Fibroblast of skin of back (primary cell): ENCODE measurements at places on chromosomes 12 and 14.

GRCh38 chr14:77158175-77158881, 16.7 kb upstream of the ZDHHC22 start:
- peak; percentile 82 for DNase-seq

DNA sequence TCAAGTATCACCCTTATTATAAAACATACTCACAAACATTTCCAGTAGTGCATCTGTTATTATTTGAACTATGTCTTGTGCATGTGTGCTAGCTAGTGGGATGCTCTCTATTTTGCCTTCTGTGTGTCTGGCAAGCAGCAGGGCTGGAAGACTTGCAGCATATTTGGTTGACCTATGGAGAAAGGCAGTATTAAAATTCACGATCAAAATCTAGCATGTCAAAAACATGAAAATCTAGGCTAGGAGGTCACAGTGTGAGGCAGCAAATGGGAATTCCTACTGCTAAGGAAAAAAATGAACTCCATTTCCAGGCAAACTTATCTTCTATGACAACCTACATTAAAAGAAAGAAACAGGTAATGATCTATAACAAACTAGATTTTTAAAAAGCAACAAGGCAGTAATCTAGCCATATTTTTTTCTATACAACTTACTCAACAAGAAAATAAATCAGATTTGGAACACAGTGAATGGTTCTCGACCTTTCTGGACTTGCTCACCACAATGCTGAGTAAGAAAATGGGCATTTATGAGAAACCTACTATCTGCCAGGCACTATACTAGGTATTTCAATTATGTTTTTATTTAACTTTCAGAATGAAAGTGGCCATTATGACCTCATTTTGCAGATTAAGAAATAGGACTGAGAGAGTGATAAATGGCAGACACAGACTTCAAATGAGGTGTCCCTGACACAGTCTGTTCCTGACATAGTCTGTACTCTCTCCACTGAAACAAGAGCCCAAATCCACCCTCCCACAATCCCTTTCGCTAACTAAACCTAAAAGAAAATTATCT, 96.8 kb downstream of the TXNDC16 start:
- DNase-seq = peak; percentile 78

- DNase-seq = peak; percentile 4
Observed at GRCh38 chr14:38107216-38107631, 100.5 kb upstream of the SSTR1 start.

DNA sequence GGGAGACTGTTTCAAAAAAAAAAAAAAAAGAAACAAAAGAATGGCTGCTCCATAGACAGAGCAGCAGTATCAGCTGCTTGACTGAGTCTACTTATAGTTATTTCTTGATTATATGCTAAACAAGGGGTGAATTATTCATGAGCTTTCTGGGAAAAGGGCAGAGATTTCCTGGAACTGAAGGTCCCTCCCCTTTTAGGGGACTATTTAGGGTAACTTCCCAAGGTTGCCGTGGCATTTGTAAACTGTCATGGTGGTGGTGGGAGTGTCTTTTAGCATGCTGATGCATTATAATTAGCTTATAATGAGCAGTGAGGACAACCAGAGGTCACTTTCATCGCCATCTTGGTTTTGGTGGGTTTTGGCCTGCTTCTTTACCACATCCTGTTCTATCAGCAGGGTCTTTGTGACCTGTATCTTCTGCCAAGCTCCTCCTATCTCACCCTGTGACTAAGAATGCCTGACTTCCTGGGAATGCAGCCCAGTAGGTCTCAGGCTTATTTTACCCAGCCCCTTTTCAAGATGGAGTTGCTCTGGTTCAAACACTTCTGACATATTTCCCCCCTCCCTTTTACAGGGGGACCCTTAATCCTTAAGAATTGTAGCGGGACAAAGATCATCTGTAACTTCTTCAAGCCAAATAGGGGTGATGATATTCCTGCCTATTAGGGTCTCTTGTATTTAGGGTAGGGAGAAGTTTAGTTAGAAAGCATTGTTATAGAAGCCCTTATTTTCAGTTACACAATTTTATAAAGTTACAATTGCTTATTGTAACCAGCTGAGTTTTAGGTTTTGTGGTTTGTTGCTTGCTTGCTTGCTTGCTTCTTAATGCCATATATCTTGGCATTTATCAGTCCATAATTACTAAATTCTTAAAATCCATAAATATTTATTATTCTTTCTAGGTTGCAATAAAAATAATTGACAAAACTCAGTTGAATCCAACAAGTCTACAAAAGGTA, 42.5 kb downstream of the MARK3 start:
- peak; percentile 84 for DNase-seq

- no peak for DNase-seq
Observed at GRCh38 chr12:1272142-1272541, 281.1 kb downstream of the ERC1 start.

DNA sequence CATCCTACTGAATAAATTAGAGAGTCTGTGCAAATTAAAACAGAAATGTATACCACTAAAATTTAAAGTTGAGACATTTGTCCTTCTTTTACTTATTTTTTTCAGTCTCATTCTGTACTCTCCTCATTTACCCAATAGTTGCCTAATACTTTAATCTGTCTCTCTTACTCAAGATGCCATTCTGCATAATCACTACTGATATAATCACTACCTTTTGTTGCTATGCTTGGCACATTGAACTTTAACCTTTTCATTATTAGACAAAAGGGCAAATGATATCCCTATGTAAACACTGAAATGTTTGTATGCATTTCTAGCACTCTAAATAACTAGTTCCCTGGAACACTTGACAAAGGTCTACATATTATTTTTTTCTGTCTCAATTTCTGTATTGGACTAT, 1108.3 kb upstream of the FLRT2 start:
- no peak for DNase-seq

GRCh38 chr12:16148938-16149337, 128.5 kb downstream of the SLC15A5 start:
- DNase-seq = no peak

- DNase-seq = no peak
Observed at GRCh38 chr12:2151391-2151790, 98.6 kb downstream of the CACNA1C start.

DNA sequence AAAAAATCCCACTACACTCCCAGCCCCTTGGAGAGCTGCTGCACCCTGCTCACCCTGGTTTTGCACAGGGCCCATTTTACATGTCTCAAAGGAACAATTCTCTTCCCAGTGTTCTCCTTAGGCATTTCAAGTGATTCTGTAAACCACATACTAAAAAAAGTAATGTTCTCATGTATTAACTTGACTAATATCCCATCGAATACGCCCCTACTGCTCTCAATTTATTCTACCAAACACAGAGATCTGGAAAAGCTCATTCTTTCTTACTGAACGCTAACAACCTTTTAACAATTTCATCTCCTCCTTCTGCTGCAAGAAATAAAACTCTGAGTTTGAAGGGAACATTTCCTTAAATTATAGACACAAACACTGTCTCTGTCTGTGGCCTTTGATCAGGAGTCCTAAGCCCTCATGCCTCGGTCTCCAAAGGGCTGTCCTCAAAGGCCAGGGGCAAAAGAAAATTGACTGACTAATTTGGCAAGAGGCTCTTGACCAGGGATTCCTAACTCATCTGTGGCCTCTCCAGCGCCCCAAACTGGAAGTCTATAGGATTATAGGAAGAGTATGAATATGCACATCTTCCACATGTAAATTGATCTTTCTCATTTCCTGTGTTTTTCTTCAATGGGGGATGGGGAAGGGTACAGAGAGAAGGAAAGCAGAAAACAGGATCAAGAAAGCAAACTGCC, 17.1 kb upstream of the TSPAN11 start:
- DNase-seq = peak; percentile 37

DNA sequence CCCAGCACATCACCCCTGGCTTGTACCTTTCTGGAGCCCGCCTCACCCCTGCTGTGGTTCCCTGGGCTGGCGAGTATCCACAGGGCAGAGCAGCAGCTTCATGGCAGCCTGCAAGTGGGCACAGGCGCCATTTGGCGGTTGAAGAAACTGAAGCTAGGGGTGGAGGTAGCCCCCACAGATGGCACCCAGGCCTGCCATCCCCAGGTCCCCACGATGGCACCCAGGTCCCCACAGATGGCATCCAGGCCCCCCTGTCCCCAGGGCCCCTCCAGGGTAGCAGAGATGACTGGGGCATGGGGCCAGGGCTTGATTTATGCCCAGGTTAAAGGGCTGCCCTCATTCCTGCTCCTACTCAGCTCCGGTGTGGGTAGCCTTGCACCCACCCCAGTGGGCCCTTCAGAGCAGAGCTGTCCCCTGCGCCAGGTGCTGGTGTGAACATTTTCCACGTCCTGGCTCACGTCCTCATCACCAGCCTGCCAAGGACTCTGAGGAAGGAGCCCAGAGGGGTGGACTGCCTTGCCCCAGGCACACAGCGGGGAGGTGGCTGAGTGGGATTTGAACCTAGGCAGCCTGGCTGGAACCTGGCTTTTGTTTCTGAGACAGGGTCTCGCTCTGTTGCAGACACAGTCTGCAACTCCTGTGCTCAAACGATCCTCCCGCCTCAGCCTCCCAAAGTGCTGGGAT, 8.7 kb downstream of the MMP17 start:
- no peak for DNase-seq

DNA sequence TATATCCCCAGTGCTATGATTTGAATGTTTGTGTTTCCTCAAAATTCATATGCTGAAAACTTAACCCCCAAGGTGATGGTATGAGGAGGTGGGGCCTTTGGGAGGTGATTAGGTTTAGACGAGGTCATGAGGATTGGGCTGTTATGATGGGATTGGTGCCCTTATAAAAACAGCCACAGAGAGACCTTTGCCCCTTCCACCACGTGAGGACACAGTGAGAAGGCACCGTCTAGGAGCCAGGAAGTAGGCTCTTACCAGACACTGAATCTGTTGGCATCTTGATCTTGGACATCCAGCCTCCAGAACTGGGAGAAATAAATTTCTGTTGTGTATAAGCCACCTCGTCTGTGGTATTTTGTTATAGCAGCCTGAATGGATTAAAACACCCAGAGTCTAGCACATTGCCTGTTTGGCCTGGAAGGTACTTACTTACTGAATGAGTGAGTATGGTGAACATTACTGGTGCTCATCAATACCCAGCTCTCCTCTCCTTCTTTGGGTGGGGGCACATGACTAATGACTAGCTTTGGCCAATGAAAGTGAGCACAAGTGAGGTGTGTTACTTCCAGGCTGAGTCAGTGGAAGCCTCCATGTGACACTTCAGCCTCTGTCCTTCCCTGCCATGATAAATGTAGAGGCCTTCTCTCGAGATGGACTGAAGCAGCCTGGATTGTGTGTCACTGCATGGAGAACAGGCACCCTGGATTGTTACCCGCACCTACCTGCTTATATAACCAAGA, 72.4 kb upstream of the CHST11 start:
- no peak for DNase-seq

DNA sequence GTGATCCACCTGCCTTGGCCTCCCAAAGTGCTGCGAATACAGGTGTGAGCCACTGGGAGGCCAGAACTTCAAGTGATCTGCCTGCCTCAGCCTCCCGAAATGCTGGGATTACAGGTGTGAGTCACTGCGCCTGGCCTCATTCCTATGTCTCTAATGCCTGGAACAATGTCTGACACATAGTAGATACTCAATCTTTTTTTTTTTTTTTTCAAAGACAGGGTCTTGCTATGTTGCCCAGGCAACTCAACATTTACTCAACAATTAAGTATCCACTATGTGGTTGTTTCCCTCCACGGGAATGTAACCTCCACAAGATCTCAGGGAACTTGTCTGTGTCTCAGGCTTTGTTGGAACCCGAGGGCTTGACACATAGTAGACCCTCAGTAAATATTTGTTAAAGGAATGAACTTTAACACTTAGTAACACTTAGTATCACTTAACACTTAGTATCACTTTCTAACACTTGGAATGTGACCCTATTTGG, 3.0 kb upstream of the TMEM120B start:
- DNase-seq = peak; percentile 70

GRCh38 chr14:24911324-24912109, 138.4 kb downstream of the STXBP6 start:
- DNase-seq = peak; percentile 58

DNA sequence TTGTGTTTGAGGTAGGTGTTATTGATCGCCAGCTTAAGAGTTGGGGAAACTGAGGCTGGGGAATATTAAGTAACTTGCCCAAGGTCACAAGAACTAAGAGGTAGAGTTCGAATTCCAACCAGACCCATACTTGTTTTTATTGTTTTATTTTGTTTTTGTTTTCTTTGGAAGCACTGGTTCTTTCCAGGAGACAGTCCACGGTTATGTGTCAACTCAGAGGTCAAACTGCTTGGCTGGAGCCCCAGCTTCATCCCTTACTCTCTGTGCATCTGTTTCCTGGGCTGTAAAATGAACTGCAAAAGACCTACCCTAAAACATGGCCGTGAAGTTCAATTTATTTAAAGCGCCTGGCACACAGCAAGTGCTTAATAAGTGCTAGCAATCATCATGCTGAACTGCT, 74.4 kb upstream of the MAP1LC3B2 start:
- DNase-seq = no peak

DNA sequence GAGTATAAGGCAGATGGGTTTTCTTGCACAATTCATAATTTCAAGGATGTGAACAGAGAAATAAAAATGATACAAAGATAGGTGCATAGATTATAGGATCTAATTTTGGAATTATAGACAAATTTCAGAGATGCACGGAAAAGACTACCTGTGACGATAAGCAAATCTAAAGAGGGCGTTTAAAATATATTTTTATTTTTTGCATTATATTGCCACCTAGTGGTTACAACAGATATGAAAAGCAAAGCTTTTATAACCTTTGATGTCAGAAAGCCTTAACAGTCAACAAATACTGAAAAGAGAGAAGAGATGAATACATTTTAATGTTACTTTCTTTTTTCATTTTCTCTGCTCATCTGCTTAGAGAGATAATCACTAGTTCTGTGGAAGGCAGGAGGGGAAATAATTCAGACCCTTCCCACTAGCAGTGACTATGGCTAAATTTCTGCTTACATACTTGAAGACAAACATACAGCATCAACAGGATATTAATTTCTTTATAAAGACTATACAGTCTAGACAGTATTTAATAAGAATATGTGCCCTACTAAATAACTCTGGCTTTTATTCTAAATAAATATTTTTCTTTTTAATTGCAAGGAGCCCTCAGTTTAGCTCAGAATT, 46.3 kb downstream of the NTS start:
- DNase-seq = peak; percentile 12

GRCh38 chr14:75441728-75442127, 13.9 kb downstream of the JDP2 start:
- DNase-seq = peak; percentile 42

- DNase-seq = no peak
Observed at GRCh38 chr12:132243596-132244310, 85.6 kb downstream of the GALNT9 start.

DNA sequence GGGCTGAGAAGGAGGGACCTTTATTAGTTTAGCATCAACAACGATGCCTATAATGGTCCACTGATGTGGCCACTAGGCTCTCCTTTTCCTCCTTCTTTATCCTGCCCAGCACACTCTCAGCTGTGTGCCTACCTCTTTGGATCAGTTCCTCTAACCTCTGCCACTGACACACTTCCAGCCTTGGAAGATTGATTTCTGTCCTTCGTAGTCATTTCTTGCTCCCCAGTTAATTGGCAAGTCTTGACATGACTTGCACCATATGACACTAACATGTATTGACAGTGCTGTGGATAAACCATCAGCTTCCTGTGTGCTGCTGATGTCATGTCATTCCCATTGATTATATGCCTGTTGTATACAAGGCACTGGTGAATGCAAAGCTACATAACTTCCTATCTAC, 90.2 kb upstream of the PLEKHG7 start:
- no peak for DNase-seq

GRCh38 chr12:89645434-89645833, 63.2 kb downstream of the ATP2B1 start:
- no peak for DNase-seq
